ENCODE measurements at places on chromosomes 2 and 18.

- DNase-seq = no peak
Observed at GRCh38 chr18:31500051-31500688, 2.2 kb downstream of the DSG2 start.

GRCh38 chr2:31296641-31297287, 62.8 kb downstream of the EHD3 start:
- no peak for DNase-seq

DNA sequence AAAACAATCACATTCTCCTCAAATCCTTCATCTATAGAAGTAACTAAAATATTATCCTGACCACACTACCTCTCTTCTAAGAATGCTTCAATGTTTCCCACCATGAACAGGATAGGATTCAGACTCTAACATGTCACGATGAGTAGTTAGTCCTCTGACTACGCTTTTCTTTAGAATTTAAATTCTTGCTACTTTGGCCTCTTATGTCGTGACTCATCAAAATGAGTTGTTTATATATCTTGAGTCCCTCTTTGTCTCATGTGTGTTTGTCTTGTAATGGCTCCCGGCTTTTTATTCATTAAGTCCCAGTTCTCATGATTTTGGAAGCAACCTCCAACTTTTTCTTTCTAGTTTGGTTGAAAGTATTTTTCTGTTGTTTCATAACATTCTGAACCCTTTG, 1289.2 kb downstream of the DSC3 start:
- no peak for DNase-seq

GRCh38 chr2:96874198-96874831, 4.4 kb upstream of the SEMA4C start:
- no peak for DNase-seq

- no peak for DNase-seq
Observed at GRCh38 chr18:75533950-75534349, 106.4 kb upstream of the SMIM21 start.

DNA sequence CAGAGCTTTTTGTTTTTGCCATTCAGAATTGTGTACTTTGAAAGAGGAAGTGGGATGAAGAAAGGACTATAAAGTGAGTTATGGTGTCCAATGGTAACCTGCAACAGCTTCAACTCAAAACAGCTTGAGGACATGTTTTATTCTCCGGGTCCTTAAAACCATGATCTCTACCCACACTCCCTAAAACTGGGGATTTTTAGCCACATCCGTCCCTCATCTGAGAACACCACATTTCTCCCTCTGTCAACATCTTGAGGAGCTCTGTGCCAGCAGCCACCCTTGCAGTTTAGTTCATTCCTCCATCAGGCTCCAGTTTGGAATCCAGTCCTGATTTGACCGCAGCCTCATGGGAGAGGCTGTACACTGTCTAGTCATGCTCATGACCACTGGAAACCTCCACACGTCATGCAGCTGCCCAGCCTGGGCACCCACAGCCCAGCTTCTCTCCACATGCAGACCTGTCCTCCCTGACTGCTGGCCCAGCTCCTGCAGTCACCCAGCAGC, 62.6 kb downstream of the C18orf63 start:
- DNase-seq = no peak

All from NCI-H526 treated with DMSO at 0.1 percent for 48 hours (cell line).